Stimulated activated CD8-positive, alpha-beta memory T cell treated with anti-CD3 and anti-CD28 coated beads, Interleukin-7, amount 100 ng/mL, for 1 hour (primary cell): ENCODE measurements at places on chromosomes 2 and 18.

- no peak for DNase-seq
Measured at GRCh38 chr18:48172226-48173006, 236.8 kb downstream of the ZBTB7C start.

DNA sequence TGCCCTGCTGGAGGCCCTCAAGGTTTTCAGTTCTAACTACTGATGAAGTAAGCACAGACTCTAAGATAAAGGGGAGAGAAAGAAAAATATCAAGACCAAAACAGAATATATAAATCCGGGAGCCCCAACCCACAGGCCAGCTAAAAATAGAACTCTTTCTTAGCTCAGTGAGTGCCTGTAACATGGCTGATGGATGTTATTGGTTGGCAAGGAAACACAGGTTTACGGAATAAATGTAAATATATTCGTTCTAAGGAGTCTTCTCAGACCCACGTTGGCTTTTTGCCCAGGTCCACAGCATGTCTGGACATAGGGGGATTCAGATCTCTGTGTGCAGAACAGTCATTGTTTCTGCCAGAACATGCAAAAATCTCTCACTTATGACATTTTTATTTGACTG, 139.0 kb upstream of the SERPINE2 start:
- DNase-seq = no peak

DNA sequence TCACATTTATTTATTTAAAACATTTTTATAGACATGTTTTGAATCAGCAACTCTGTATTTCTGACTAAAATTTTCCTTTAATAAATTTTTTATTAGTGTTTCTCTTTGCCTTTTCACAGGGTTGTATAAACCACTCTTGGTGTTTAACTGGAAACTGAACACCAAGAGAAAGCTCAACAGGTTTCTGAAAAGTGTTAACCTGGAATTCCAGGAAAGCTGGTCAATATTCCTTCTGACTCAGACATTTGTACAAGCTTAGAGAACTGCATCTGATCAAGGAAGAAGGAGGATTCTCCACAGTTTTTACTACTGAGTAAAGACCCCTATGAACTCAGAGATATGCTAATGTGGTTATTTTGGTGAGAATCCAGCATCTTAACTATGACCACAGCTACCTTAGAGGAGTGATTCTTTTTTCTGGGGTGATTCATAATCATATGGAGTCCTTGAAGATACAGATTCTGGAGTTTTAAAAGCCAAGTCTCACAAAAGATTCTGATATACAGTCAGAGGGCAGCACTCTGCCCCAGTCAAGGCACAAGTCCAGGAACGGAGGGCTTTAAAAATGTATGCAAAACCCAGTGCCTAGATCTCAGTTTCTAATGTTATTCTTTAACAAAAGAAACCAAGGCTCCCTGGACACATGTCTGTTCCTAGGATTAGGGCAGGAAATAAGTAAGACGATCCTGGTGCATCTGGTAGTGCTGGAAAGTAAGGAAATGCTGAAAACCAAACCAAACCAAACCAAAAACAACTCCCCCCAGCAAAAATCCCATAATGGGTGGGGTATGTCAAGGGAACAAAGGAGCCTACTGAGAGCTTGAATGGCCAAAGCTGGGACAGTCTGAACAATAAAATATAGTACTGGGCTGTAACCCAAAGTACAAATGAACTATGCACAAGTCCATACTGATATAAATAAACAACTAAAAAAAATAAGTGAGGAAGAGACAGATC, 85.1 kb upstream of the FZD5 start:
- no peak for DNase-seq

DNA sequence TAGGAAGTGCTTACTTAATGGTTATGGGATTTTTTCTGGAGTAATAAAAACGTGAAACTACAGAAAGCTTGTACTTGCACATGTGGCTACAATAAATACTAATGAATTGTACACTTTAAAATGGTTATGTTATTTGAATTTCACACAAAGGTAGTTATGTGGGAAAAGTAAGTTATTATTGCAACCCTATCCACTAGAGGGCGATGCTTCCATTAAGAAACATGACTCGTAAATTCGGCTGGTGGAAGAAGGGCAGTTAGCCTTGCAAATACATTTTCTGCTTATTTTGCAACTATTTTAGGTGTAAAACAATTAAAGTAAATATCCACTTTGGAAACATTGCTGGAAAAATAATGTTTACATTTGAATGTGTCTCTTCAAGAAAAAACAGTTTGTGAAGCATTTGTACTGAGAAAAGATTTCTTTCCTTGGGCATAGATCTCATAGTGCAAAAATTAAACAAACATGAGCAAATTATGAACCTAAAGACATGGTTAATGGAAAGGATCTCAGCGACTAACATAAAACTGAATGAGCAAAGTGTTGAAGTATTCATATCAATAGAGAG, 68.1 kb upstream of the CSRNP3 start:
- DNase-seq = no peak

GRCh38 chr2:167862296-167862695, 385.1 kb downstream of the STK39 start:
- no peak for DNase-seq

DNA sequence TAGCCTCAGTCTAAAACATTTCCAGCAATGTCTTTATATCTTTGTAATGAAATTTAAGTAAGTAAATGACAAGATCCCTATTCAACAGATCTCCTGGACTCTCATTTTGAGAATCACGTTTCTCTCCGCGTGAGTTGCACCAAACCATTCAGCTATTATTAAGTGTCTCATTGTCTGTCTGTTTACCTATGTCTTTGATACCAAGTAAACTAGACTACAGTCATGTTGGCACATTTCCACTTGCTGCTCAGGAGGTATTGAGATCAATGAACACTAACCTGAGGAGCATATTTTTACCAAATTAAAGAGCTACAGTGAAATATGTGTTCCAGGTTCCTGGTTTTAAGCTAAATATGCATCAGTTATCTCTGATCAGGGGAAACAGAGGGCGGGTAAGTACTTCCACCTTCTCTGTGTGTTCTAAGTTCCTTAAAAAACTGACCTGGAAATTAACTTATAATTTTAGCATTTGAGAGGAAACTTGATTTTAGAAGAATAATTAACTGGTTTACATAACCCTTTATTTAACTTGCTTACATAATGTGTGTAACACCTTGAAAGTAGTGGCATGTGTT, 125.8 kb downstream of the OSBPL6 start:
- no peak for DNase-seq

GRCh38 chr2:166716968-166717367, 171.3 kb upstream of the XIRP2 start:
- DNase-seq = no peak
